ENCODE measurements at places on chromosomes 16 and 17.

DNA sequence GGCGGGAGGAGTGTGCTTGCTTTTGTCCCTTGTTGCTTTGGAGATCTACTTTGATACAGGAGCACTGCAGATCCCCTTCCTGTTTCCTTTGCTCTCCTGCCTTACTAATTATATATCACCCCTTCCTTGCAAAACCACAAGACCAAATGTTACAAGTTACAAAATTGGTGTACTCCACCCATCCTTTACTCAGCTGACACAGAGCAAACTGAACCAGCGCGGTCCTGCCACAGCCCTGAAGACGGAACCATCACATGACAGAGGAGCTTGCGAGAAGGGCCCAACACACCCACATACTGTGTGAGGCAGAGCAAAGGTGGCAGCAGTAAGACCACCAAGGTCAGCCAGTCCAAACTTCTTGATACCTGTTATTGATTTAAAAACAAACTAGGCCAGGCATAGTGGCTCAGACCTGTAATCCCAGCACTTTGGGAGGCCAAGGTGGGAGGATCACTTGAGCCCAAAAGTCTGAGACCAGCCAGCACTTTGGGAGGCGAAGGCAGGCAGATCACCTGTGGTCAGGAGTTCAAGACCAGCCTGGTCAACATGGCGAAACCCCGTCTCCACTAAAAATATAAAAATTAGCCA lies 33.2 kb downstream of the CYTH1 start:
- no peak for DNase-seq

- DNase-seq = no peak
Observed at GRCh38 chr17:57971572-57971971, 16.4 kb upstream of the CUEDC1 start.

DNA sequence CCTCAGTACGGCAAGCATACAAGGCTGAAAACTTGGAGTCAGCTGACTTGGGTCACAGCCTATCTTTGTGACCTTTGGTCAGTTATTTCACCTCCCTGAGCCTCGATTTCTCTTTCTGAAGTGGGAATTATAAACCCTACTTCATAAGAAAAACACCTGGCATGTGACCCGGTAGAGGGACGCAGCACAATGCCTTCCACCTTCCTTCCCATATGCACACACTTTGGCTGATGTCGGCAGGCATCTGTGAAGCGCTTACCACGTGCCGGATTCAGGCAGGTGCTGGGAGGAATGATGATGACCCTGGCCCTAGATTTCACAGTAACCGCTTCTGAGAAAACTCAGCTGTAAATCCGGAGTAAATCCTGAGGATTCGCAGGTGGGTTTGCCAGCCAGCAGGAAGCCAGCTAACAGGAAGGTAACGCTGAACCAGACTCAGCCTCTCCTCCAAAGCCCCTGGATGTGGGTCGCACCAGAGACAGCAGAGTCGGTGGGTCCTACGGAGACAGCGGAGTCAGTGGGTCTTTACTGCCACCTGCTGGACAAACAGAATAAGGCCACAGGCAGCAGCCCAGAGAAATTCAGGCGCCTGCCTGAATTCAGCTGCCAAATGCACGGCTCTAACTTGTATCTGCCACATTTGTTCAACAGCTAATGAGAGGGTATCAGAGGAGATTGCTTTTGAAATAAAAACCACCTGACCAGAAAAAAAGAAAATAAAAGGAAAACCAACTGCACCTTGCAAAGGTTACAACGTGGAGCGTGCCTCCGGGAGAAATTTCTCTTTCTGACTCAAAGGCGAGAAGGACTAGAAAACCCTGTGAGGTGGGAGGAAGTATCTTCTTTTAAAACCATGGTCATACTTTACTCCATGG lies 16.6 kb downstream of the COPRS start:
- DNase-seq = peak; percentile 69

GRCh38 chr16:11354733-11355574 lies 9.7 kb downstream of the RMI2 start:
- DNase-seq = peak; percentile 65

- no peak for DNase-seq
Observed at GRCh38 chr17:35841505-35841904, 27.2 kb downstream of the HEATR9 start.

All from SJCRH30 (cell line).